ENCODE measurements at places on chromosomes 2 and 18. TPM values are rescaled to one million over a fixed set of nuclear protein-coding genes. Genes with fewer than 3 reads are reported as not detected.

ZBTB7C gene
- total RNA-seq: not detected

SERPINB10 gene
- 0.32 TPM for total RNA-seq

LYG1 gene
- not detected for total RNA-seq

NCK2 gene
- 31.8 TPM for total RNA-seq

ANO7 gene
- 0.15 TPM for total RNA-seq

FZD7 gene
- 0.46 TPM for total RNA-seq

CFC1 gene
- not detected for total RNA-seq

Data from epithelial cell of umbilical artery (primary cell).